Ovary (tissue), 10 donors: ENCODE measurements at places on chromosomes 6 and 20. TPM values are rescaled to one million over a fixed set of nuclear protein-coding genes. Genes with fewer than 3 reads are reported as not detected.

EGFL8 gene
- polyA plus RNA-seq: 36.7 TPM

MCCD1 gene
- not detected for polyA plus RNA-seq

STXBP5 gene
- 3.3 TPM for polyA plus RNA-seq

MMP24 gene
- polyA plus RNA-seq: 0.55 TPM

SYTL3 gene
- 1.9 TPM for polyA plus RNA-seq

PACRG gene
- 4.5 TPM for polyA plus RNA-seq

DNAH8 gene
- polyA plus RNA-seq: 0.01 TPM

SPEF1 gene
- 0.54 TPM for polyA plus RNA-seq
